ENCODE measurements at places on chromosomes 12 and 14. TPM values are rescaled to one million over a fixed set of nuclear protein-coding genes. Genes with fewer than 3 reads are reported as not detected.

GRCh38 chr12:55724940-55725309 is 3.9 kb downstream of the CD63 start:
- no peak for DNase-seq

DNA sequence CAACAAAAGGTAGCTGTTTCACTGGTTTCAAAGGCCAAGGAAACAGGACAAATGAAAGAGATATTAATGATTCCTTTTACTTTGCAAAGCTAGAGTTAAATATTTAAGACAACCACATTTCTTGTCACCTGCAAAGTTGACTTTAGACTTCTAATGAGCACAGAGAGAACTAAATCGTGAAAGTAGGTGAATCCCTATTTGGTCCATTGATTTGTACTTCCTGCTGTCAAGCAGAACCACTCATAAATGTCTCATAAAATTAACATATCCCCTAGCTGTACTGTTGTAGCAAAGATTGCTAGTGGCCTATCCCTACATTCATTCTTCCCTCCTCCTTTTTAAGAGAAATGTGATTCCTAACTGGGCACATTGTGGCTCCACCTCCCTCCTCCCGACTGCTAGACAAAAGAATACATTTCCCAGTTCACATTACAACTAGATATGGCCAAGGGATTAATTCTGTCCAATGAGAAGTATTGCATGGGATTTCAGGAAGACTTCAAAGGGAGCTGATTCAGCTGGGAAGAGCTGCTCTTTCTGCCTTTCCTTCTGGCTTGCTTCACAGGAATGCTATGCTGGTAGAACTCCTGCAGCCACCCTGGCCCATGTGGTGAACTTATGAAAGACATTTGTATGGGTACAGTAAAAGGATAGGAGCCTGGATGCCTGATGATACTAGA is 227.5 kb upstream of the ABCD2 start:
- no peak for DNase-seq

DNA sequence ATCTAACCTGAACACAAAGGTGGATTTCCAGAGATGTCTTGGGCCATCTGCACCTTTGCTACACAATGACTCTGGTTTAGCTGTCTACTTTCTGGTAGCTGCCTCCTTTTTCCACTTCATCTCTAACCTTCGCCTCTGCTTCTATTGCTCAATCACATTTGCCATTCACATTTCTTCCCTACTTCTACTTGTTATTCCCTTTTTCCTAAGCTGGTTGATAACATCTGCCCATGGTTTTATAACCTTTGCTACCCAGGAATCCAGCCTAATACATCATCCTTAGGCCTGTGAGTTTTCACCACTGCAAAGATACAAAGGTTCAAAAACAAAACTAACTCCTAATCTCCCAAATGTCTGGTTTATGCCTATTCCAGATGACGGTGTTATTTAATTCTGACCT is 13.2 kb downstream of the SPPL3 start:
- no peak for DNase-seq

DNA sequence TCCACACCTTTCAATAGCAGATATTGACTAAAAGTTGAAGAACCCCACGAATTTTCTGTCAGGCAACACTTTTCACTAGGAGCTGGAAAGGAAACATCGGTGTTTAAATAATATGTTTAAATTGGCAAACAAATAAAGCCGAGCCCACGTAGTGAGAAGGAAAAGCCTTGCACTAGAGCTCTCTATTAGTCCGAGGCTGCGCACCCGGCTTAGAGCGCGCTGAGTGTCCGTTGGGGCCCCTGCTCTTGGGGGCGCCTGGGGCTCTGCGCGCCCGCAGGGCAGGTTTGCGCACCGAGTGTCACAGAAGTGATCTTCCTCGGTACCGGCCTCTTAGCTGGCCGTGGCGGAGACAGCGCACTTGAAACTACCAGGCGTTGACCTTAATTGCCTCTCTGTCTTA is 6.4 kb downstream of the TTC6 start:
- DNase-seq = no peak

The PTPN11 gene
- 49.9 TPM for total RNA-seq

DNA sequence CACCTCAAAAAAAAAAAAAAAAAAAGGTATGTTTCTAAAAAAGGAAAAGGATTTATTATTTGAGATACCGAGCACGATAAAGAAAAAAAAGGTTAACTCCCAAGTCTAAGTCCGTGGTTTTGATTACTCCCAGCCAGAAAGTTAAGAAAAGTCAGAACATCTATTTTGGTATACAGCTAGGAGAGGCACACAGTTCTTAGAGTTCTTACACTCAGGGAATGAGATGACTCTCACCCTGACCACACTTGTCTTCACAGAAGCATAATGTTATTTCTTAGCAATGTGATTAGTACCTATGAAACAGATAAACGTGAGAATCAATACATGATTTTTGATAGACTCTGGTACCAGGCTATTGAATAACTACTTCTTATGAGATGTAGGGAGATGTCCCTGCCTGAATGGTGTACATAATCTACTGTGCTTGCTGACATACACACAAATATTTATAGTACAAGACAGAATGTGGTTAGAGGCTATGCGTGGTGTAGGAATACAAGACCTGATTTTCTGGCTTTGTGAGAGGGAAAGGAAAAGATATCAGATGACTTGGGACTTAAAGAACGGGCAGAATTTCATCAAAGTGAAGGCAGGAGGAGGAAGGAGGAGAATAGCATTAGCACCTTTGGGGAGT is 31.6 kb downstream of the LIMA1 start:
- DNase-seq = peak; percentile 62

DNA sequence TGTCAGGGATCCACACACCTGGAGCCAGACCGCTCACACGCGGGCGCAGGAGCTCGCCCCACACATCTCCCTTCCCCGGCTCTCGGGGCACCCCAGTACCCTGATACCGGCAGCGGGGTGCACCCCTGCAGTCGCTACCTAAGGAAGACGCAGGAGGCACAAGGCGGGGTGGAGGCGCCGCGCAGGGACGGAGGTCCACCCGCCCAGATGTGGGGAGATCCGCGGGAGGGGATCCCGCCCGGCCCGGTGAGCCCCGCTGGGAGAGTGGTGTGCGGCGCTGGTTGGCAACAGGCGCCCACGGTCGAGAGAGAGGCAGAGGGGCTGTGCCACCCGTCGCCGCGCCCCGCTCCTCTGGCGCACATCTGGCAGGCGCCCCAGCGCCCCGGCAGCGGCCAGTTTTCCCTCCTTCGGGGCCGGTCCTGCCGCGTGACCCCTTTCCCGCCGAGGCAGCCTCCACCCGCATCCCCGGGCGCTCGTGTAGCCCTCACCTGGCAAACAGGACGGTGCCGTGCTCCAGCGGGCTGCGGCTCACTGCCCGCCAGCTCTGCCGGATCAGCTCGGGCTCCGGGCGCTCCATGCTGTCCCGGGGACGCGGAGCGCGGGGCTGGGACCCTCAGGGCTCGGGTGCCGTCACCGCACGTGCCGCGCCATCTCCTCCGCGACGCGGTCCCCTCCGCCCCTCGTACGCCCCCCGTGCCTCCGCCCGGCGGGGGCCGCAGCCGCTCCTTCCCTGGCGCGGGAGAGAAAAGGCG is 469 bp downstream of the NGB start:
- no peak for DNase-seq

DNA sequence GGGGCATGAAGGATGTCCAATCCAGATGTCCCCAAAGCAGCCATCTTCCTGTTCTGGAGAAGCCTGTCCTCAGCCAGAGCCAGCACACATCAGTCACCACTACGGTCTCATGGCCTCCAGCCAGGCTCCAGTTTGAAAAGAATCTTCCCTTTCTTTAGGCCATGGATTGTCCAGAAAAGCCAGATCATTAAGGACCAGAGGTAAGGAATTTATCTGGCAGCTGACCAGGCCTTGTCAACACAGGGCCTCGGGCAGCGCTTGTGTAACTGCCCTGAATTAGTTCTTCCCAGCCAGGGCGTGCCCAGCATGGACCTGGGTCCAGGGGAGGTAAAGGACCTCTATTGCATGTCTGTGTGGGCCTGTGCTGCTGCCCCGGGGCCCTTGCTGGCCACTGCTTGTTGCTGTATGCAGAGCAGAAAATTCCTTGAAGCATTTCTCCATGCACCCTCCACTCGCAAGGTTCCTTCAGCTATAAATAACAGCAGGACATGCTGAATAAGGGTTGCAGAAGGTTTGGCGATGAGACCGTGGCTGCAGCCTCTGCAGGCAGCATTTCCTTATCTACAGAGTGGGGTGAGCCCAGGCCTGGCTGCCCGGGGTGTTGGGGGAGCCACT is 21.7 kb upstream of the VPS37B start:
- peak; percentile 98 for DNase-seq

DNA sequence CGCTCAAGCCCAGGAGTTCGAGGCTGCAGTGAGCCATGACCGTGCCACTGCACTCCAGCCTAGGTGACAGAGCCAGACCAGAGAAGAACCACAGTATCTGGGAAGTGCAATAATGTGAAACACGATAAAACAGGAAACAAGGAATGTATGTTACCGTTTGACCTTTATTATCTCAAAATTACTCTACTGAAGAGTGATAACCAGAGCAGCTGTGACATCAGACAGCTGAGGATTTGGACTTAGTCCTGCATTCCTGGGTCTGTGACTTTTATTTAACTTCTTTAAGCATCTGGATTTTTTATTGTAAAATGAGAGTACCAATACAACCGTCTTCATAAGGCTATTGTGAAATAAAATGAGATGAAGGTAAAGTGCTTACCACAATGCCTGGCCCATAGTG is 205.7 kb downstream of the EGLN3 start:
- DNase-seq = no peak

The PPM1A gene
- 20.0 TPM for total RNA-seq

- no peak for DNase-seq
Observed at GRCh38 chr12:11677752-11678151, 28.3 kb downstream of the ETV6 start.

DNA sequence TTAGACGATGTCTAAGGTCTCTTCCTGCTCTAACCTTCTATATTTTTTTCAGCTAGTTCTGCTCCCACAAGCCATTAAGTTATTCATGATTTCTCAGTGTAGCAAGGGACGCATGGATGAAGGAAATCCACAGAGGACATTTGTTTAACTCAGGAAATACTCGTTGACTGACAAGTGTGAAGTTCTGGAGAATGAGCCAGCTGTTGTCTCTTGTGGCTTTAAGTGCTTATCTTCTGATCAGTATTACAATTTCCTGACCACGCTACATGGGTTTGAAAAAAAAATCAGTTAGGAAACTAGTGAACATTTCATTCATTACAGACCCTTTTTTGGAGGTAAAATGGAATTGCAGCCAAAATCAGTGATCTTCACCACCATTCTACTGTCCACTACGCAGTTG is 53.1 kb downstream of the GUCY2C start:
- DNase-seq = peak; percentile 19

All from M059J (cell line).